ENCODE measurements at places on chromosomes 1 and 21. TPM values are rescaled to one million over a fixed set of nuclear protein-coding genes. Genes with fewer than 3 reads are reported as not detected.

DNA sequence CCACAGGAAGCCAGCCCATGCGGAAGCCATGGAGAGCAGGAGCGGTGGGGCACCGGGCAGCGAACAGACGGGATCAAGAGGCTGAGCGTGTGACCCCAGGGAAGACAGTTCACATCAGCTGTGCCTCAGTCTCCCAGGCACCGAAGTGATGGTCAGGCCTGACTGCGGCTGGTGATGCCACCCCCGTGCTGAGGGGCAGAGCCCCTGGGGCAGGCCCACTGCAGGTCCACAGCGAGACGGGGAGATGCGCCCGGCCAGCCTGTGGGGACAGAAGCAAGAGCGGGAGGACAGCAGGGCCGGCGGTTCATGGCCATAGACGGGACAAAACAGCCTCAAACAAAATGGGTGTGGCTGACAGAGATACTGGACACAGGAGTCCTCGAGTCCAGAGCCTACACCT, 93.8 kb downstream of the RIPK4 start:
- no peak for DNase-seq

Gene RHBG
- not detected for total RNA-seq

GRCh38 chr1:14663773-14664172, 65.3 kb downstream of the KAZN start:
- DNase-seq = no peak

GRCh38 chr1:183572721-183573120, 17.5 kb downstream of the NCF2 start:
- no peak for DNase-seq

- DNase-seq = no peak
Measured at GRCh38 chr1:119347858-119348257, 20.7 kb upstream of the HAO2 start.

GRCh38 chr1:153612755-153613331, at the start of gene S100A16:
S100A16 (minus strand) TSS chr1:153613137; CDS start chr1:153608151, 4,986 bp downstream.
- no peak for DNase-seq

GRCh38 chr21:43353282-43354025, 73.5 kb downstream of the SIK1 start:
- no peak for DNase-seq

Gene LCE1C
- total RNA-seq = not detected

GRCh38 chr1:41868241-41868998, 50.3 kb downstream of the HIVEP3 start:
- DNase-seq = no peak

Gene TUFT1
- total RNA-seq = 1.5 TPM

Gene SLAMF9
- not detected for total RNA-seq

GRCh38 chr1:2543543-2544092, 12.6 kb upstream of the TNFRSF14 start:
- peak; percentile 66 for DNase-seq

DNA sequence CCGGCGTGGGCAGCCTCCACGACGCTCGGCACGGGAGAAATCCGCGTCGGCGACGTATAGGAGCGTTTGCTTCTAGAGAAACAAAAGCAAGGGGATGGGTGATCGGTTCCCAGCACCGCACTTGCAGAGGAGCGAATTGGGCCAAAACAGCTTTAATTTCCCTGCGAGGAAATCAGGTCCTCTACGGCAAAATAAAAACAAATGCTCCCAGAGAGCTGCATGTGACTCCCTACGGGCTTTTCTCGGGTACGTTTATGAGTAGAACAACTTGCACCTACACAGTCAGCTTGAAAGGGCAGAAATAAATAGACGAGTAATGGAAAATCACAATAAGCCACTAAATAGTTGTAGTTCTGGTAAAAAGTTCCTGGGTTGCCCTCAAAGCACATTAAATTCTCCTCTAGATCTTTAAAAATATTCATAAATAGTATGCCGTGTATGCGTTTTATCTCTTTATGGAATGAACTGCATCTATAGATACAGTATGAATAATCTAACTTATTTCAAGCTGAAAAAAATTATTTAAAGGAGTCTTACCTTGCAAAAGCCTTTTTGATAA, 1.2 kb downstream of the NHLH2 start:
- DNase-seq = no peak

GRCh38 chr1:101220906-101221305, 15.9 kb upstream of the S1PR1 start:
- DNase-seq = no peak

DNA sequence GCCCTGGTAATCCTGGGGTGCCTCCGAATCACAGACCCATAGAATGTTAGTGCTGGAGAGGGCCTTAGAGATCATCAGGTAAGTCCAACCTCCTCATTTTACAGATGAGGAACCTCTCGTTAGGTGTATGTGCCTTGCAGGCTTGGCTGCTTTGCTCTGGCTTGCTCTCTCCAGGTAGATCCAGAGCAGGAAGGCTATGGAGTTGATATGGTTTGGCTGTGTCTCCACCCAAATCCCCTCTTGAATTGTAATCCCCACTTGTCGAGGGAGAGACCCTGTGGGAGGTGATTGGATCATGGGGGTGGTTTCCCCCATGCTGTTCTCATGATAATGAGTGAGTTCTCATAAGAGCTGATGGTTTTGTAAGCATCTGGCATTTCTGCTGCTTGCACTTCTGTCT, 186.0 kb upstream of the PLXNA2 start:
- DNase-seq = no peak

Gene NFIA
- 5.7 TPM for total RNA-seq

Gene RGS18
- total RNA-seq = 0.28 TPM

DNA sequence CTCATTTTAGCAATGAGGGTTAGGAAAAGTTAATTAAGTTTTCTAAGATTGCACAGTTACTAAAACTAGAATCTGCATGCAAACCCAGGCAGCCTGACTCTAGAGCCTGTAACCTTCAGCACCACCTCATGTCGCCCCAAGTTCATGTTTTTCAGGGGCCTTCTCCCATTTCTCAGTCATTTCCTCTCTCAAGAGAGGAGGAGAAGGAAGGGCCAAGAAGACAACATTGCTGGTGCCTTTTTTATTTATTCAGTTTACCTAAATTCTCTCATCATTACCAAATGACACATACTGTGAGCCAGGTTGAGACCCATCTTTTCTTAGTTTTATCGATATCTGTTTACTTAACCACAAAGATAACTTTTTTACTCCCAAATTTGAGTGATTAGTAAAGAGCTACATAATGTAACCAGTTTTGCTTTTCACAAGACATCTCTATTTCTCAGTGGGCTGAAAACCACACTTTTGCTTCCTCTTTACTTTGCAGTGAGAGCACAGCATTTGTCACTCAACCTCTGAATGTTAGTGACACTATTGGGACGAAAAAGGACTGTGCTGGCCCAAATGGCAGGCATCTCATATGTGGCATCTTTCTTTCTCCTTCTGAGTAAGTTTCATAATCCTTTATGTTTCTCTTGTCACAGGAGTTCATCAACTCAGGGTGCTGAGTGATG, at the start of gene CD101:
Gene CD101, plus strand, starts transcription at position 507 of the 674 bp plus-strand sequence. Its CDS starts 58 bp downstream, at position 565.
- DNase-seq = no peak

GRCh38 chr1:10789047-10789791, 7.2 kb downstream of the CASZ1 start:
- DNase-seq = no peak

GRCh38 chr1:36387141-36387949, 1.6 kb upstream of the STK40 start:
- no peak for DNase-seq

DNA sequence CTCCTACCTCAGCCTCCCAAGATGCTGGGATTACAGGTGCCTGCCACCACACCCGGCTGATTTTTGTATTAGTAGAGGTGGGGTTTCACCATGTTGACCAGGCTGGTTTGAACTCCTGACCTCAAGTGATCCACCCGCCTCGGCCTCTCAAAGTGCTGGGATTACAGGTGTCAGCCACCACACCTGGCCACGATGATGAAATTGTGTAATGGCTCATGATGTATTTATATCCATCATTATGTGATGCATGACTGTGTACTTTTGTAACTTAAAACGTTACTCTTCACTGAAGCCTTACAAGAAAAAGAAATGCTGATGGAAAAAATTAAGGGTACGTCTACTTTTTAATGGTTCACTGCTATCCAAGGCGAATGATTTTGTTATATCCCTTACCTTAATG, 7.5 kb downstream of the TARDBP start:
- no peak for DNase-seq

DNA sequence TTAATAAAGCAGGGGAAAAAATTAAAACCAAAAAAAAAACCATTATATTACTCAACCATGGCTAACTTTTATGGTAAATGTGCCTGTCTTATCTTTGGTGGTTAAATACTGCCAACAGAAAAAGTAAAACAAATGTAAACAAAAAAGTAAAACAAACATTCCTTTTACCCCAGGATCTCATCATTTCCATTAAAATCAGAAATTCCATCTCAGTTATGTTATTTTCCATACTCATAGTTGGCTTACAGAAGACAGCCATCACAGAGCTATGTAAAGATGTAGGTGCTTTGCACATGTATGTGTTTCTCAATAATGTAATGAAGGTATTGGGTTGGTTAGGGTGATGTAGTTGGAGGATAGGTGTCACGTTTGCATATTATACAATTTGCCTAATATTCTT, 185.0 kb downstream of the KCNK2 start:
- DNase-seq = no peak

Gene OR2T8
- total RNA-seq = not detected

Gene RHCE
- total RNA-seq = 0.17 TPM

Gene HCRTR1
- not detected for total RNA-seq

DNA sequence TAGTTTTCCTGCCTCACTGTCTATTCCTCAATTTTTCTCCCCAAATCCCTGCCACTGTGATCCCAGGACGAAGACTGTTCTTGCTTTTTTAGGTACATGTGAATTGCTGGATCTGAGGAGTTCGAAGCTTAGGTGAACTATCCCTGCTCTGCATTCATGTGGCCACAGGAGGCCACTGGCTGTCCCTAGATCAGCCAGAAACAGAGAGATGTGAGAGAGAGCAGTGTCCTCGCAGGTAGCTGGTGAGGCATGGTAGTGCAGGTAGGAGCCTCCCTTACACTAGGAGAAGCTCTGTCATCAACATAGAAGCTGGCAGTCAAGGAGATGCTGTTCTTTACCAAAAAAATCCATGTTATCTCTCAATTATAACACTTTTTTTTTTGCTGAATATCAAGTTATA, 71.5 kb downstream of the USP24 start:
- DNase-seq = no peak

GRCh38 chr1:100834777-100835660, 59.6 kb downstream of the EXTL2 start:
- DNase-seq = no peak

GRCh38 chr1:22018583-22019559, 17.4 kb downstream of the CELA3A start:
- DNase-seq = no peak

DNA sequence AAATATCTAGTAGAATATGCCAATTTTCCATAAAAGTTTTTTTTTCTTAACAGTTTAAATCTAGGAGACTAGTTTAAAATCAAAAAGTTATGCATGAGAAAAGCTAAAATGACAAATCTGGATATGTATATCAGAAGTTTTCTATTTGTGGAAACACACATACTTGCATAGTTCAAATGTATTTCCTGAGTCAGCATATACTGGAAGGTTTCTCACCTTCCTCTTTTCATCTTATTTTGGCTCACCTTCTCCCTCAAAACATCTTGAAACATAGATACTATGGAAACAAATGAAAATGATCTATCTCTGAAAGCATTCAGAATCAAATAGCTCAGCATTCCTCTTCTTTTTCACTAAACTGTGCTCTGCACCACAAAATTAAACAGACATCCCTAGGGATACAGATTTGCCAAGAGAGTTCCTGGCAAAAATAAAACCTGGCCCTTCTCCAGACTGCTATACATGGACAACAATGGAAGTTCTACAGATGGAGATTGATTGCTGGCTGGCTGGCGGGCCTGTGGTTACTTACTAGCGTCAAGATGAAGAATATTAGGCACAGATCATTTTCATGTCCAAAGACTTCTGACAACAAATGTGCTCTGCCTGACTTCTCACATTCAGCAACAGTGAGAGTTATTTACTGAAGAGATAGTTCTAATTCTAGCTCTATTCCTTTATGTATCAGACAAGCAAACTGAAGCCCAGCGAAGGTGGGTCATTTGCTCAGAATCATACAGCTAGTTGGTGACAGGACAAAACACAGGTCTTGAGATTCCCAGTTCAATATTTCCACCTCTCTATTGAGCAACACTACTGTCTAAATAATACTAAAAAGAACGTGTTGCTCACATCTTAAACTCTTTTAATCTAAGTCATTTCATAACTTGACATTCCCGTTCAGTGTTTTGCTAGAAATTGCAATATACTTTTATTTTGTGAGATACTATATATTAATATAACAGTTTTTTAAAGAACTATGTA, 26.6 kb downstream of the DIPK1A start:
- no peak for DNase-seq

Gene OR10Z1
- not detected for total RNA-seq

GRCh38 chr1:39369565-39369964, 121.9 kb upstream of the BMP8A start:
- DNase-seq = no peak

Gene CR1L
- 1.1 TPM for total RNA-seq

DNA sequence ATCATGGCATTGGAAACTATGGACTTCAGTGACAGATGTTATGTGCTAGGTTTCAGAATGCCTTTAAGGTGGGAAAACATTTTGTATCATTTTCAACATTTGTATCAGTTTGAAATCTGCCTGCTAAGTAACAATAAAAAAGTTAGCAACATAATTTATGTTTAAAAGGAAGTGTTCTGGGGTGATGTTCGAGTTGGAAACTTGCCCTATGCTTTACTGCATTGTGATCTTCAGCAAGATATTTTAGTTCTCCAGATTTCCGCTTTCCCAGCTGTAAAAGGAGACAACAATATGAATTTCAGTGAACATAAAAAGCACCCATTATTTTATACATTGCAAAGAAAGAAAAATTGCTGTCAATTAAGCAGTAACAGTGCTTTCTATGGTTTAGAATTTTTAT, 187.4 kb downstream of the DISC1 start:
- DNase-seq = no peak

DNA sequence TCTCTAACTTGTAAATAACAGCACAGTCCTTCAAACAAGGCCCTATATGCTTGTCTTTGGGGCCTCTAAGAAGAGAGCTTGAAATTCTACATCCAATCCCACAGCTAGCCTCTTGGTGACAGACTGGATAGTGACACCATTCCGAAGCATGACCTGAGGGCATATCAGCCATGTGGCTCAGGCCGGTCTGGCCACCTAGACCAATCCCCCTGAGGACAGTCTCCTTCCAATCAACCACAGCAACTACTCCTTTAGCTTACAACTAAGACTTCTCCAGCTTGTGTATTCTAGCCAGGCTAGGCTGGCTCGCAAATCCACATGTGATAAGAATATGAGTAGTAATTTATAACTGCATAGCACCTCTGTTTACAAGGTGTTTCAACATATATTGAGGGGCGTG, 14.0 kb downstream of the BCAR3 start:
- DNase-seq = no peak

- DNase-seq = no peak
Measured at GRCh38 chr1:97500760-97501159, 420.1 kb downstream of the DPYD start.

- DNase-seq = peak; percentile 47
Measured at GRCh38 chr1:21955501-21956281, 18.6 kb upstream of the HSPG2 start.

Gene ATAD3A
- 32.6 TPM for total RNA-seq

- DNase-seq = no peak
Measured at GRCh38 chr1:185474440-185475149, 157.6 kb upstream of the IVNS1ABP start.

Data from activated naive CD8-positive, alpha-beta T cell treated with anti-CD3 and anti-CD28 coated beads, Interleukin-2, amount 10 ng/mL, durations not matched to agents 7 days and 5 days (primary cell).